NCI-H1694 (cell line): ENCODE measurements at places on chromosomes 7 and 10.

DNA sequence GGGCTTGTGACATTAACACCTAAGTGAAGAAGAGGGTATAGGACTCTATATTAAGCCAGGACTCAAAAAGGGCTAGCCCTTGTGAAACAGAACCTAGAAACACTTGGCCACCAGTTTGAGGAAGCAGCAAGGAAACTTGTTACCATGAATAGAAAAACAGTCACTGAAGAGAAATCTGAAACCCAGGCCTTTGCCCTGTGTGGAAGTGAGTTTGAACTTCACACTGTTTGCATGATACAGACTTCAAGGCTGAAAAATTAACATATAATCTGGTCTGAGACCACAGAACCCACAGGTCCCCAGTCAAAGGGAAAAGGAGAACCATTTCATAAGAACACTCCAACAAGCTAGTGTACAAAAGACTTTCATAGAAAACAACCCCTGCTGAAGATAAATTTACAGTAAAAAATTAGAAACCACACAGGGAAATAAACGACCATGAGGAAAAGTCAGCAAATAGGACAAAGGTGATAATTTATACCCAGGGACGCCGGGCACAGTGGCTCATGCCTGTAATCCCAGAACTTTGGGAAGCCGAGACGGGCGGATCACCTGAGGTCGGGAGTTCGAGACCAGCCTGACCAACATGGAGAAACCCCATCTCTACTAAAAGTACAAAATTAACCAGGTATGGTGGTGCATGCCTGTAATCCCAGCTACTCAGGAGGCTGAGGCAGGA is 76.1 kb downstream of the SKIDA1 start:
- DNase-seq = no peak

GRCh38 chr10:61781969-61782403 is 119.3 kb downstream of the CABCOCO1 start:
- no peak for DNase-seq

GRCh38 chr10:6958711-6959110 is 378.6 kb upstream of the PRKCQ start:
- DNase-seq = no peak

DNA sequence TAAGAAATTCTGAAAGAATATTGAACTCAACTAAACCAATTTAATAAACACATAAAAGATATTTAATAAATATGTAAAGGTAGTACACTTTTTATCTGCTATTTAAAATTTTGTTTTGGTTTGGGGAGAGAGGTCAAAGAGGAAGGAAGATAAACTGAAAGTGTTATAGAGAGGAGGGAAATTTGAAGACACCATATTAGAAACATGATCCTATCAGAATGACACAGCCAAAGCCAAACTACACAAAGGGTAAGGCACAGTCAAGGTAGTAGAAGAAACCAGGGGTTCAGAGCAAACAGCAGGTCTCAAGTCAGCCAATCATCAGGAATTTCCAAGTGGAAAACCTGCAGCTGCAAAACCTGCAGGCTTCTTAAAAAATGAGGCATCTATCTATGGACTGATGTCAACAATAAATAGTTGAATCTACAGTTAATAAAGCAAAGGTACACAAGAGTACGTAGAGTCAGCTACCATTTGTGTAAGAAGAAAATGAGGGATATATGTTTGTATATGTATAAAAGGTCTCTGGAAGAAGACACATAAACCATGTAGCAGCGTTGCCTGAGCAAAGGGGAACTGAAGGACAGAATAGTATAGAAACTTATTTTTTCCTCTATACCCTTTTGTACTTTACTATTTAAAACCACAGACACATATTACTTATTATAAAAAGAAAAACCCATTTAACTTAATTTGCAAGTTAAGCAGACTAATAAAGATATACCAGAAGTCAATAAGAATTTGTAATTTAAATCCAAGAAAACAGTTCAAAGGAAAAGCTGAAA is 10.0 kb downstream of the ZNF800 start:
- DNase-seq = no peak

DNA sequence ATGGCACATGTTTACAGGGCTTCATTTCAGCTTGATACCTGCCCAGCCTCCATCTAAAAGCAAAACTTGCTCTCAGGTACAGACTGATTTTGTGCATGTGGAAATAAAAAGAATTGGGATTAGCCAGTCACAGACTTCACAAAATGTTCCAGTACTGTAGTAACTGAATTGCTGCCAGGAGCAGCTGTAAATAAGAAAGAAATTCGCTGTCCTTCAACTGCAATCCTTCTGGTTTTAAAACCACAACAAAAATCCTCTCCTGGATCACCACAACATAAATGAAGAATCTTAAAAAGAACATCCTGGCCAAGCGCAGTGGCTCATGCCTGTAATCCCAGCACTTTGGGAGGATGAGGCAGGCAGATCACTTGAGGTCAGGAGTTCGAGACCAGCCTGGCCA is 3.9 kb upstream of the MIOS start:
- DNase-seq = no peak

- peak; percentile 53 for DNase-seq
These were observed 44.9 kb downstream of the MYPN start for GRCh38 chr10:68154211-68154497.

- no peak for DNase-seq
These were observed 4.3 kb upstream of the SLC29A3 start for GRCh38 chr10:71314694-71315225.

- peak; percentile 33 for DNase-seq
These were observed 65.8 kb downstream of the CDK13 start for GRCh38 chr7:40015790-40016296.

DNA sequence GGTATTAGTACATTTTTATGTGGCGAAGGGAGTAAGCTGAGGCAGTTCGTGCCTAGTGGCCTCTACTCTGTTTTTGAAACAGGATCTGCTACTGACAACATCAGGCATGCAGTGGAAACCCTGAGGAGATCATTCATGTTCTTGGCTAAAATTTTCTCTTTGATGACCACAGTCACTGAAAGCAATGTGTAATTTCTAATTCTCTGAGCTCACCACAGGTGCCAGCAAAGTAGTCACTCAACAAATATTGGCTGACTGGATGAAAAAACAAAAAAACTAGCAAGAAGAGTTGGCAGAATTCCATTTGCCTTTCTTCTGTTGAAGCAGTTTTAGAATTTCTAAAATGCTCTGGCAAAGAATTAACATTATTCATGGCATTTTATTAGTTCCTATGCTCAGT is 176.5 kb upstream of the KCTD7 start:
- DNase-seq = no peak

GRCh38 chr10:49115015-49115795 is at the start of gene VSTM4:
Gene VSTM4, minus strand, starts transcription at chr10:49115522. Its CDS starts 37 bp downstream, at chr10:49115485.
- no peak for DNase-seq

DNA sequence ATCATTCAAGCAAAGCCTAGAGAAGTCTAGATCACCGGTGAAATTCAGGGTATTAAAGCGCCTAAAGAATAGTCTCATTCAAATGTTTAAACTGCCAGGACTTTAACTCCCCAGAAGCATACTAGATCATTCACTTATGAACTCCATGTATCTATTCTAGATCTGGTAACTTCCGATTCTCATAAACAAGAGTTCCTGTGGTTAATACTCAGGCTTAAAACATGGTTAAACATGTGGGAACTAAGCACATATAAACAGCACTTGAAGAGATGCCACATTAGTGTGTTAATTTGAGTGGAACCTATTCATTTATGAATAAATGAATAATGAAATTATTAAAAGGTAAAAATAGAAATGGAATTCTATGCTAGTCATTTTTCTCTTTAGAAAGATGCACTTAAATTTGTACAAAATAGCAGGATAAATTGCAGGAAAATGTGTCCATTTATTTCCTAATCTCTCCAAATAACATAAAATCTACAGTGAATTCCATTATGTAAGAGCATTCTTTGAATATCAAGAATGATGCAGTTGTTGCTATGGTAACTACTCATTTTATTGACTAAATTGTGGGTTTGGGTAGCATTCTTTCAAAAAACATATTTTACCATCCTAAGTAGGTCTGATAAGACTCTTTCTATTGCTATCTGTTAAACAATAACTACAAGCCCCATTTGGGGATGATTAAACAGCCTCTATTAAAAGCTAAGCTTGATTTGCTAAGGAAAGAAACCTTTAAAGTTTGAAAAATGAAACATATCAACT is 147.6 kb upstream of the TMEM168 start:
- no peak for DNase-seq

DNA sequence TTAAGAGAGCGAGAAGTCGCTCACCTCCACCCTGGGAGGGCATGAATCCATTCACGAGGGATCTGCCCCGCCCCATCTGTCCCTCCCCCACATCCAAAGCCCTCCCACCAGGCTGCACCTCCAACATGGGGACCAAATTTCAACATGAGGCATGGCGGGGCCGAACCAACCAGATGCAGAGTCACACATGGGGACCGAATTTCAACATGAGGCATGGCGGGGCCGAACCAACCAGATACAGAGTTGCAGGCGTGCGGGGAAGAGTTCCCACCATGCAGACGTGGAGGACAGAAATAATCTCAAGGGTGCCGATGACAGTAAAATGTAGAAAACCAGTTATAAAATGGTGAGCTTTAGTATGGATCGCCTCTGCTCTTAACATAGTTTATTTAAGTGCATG is 564.4 kb downstream of the DNAJB6 start:
- no peak for DNase-seq

DNA sequence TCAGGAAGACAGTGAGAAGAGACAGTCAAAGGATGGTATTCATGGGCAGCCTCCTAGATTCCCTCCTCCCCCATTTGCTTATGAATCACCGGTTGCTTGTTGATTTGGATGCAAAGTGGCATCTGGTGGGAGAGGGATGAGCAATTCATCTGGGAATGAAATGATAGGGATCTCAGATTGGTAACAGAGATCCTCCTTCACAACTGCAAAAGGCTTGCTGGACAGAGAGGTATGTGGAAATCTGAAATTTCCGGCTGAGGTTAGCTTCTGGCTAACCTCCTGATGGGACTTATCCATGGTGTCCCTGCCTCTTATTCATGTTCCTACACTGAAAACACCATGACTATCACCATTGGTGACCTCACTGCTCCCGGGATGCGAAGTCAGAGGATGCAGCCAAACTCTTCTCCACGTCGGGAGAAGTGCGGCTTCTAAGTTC is 48.4 kb upstream of the PODXL start:
- DNase-seq = no peak

DNA sequence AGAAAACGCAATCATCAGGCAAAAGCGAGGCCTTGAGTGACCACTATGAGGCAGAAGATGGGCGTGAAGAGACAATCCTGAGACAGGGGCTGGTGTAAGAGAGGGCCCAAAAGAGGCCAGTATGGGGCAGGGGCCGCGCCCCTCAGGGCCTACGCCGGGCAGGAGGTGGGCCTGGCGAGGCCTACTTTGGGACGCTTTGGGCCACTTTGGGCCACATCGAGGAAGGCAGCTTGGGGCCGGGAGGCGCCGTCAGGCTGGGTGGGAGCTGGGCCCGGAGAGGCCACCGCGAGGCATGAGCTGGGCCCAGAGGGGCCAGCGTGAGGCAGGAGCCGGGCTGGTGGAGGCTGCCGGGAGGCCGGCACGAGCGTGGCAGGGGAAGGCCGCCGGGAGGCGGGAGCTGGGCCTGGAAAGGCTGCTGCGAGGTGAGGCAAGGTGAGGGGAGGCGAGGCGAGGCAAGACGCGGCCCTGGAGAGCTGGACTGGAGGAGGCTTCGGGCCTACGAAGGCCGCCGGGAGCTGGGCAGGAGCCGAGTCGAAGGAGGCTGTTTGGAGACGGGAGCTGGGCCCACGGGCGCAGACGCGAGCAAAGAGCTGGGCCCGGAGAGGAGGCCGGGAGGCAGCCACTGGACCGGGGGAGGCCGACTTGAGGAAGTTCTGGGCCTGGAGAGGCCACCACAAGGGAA is 171.3 kb downstream of the TPST1 start:
- no peak for DNase-seq

GRCh38 chr10:43230101-43230908 is 36.6 kb downstream of the RASGEF1A start:
- no peak for DNase-seq

DNA sequence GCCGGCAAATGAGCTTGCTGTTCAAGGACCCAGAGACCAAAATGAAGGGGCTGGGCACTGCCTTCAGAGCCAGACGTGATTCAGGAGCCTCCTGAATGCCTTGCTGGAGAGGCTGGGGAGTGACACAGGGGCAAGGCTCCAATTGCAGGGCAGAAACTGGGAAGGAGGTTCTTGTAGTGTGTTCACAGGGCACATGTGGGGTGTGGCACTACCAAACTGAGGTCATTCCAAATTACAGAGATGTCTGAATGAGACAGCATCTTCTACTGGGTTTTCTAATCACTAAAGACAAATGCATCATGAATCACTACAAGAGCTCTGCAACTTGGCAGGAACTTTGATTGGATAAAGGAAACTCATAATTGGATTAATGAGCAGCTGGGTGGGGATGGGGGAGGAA is 17.8 kb downstream of the CRTAC1 start:
- no peak for DNase-seq

DNA sequence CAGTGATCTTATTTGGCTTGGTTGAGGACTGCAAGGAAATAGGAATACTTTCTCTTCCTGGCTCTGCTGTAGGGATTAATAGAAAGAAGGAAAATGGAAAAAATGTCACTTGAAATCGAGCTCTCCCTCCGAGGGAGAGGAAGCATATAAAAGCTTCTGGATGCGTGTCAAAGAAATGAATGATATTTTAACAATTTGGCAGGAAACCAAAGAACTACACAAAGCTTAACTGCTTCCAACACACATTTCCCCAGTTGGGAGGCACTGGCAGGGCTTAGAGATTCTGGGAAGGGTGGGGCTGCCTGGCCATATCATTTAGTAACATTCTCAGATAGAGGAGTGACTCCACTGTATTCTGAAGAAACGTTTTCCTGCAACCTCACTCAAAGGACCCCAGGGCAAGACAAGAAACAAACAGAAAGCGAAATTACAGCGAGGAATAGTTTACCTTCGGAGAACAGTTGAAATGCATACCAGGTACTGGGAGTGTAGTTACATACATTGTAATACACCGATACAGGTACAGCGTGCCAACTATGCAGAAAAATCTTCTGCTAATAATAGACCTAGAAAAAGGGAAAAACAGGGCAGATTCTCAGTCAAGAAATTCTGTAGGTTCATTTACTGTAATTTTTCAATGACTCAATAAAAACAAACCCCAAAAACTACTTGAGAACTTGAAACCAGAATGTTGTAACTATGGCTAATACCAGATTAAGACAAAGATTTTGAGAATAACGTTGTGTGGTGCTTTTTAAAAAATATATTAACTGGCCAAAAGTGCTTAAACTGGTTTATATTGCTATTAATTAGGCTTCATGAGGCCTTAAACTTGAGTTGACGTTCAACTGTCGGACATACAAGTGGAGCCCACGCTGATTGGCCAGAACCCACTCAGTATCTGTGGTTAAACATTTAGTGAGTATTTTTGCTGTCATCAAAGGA is 75.7 kb upstream of the ASAH2 start:
- no peak for DNase-seq

- DNase-seq = no peak
These were observed 147.2 kb upstream of the KLF14 start for GRCh38 chr7:130881091-130881798.
